Fibroblast of skin of left quadriceps (primary cell): ENCODE measurements at places on chromosomes 5 and 9.

- DNase-seq: no peak
Observed at GRCh38 chr9:1473956-1474634, 423.9 kb downstream of the DMRT2 start.

GRCh38 chr5:93572608-93573353, 8.2 kb downstream of the NR2F1-AS1 start:
- no peak for DNase-seq

GRCh38 chr9:18466101-18466500, 7.9 kb upstream of the ADAMTSL1 start:
- DNase-seq: no peak

GRCh38 chr9:2874001-2874750, 30.3 kb upstream of the PUM3 start:
- DNase-seq: no peak

GRCh38 chr5:60522292-60522905, 177.6 kb downstream of the DEPDC1B start:
- DNase-seq: peak; percentile 32

GRCh38 chr5:138967791-138968448, 92.8 kb upstream of the LRRTM2 start:
- no peak for DNase-seq

GRCh38 chr9:137761793-137762192, 115.8 kb upstream of the CACNA1B start:
- DNase-seq: no peak
